Activated T-helper 1 cell treated with anti-CD3 and anti-CD28 coated beads, Interleukin-12 subunit alpha, Interleukin-12 subunit beta, Interleukin-2, Interleukin-4 antibody, amounts not matched to agents 30 ng/mL and 10 ng/mL and 1 ng/mL, durations not matched to agents 14 hours and 24 hours and 36 hours (primary cell): ENCODE measurements at places on chromosomes 13 and 19. TPM values are rescaled to one million over a fixed set of nuclear protein-coding genes. Genes with fewer than 3 reads are reported as not detected.
A peak's percentile ranks its signal among the peaks of the same experiment; 100 is the strongest.

GRCh38 chr19:11872624-11873023 lies 15.0 kb upstream of the ZNF69 start:
- DNase-seq, result no peak

DNA sequence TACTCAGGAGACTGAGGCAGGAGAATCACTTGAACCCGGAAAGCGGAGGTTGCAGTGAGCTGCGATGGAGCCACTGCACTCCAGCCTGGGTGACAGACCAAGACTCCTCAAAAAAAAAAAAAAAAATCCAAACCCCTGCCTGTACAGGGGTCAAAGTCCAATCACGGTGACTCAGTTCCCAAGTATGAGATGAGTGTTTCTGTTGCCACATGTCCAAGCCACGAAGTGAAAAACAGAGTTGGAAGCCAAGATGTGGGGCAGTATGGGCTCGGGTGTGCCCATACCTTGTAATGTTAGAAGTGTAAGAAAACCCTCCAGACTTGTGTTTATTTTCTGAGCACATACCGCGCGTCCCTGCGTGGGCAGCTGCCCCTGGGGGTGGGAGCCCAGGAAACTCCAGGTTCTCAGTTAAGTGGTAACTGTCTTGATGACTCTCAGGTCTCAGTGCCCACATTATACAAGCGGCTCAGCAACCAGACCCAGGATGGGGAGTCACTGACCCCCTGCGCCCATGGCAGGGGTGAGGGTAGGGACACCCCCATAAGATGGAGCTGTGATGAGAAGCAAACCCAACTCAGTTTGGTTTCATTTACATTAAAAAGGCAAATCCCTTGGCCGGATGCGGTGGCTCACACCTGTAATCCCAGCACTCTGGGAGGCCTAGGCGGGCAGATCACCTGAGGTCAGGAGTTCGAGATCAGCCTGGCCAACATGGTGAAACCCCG lies 1.2 kb upstream of the GPX4 start:
- DNase-seq, result peak; percentile 39

CSNK1G2 gene
- 95.2 and 101 TPM in 2 replicates for total RNA-seq

DNA sequence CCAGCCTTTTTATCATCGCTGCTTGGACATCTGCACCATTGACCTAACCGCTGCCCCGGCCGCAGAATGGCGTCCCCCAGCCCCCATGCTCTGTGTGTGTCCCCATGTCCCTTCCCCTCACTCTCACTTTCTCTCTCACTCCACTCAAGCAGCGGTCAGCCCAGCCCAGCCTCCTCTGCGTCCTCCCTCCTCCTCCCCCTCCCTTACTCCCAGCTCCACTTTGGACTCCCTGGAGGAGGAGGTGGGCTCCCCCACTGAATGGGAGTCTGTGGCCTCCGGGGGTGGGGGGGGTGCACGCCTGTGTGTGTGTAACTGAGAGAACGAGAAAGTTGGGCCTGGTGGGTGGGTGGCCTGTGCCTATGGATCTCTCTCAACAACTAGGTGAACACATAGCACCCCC lies 2.2 kb downstream of the MAP2K7 start:
- no peak for DNase-seq

- peak; percentile 22 for DNase-seq
Observed at GRCh38 chr13:102580552-102581169, 16.1 kb upstream of the TPP2 start.

DNA sequence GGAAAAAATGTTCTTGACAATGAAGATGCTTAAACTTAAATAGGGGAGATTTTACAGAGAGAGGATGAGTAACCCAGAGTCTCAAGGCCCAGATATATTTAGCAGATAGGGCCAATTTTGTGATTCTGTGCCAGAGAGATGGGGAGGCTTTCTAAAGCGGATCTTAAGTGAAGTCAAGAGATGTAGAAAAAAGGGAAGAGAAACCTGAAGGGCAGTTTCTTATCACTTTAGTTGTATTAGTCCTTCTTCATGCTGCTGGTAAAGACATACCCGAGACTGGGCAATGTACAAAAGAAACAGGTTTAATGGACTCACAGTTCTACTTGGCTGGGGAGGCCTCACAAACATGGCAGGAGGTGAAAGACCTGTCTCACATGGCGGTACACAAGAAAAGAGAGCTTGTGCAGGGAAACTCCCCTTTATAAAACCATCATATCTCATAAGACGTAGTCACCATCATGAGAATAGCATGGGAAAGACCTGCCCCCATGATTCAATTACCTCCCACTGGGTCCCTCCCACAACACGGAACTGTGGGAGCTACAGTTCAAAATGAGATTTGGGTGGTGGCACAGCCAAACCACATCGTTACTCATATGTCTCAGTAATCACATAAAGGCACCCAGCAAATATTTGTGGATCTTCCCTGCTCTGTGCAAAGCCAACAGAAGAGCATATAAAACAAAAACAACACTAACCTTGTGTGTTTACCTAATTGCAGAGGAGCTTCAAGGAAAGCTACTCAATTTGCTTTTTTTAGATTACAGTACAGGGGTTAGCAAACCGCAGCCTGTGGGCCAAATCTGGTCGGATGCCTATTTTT lies 102.6 kb upstream of the MYCBP2 start:
- DNase-seq, result no peak

GRCh38 chr13:66224663-66225062 lies 1005.5 kb downstream of the PCDH9 start:
- DNase-seq, result no peak

- no peak for DNase-seq
Observed at GRCh38 chr19:42269478-42270345, 660 bp downstream of the CIC start.

DNA sequence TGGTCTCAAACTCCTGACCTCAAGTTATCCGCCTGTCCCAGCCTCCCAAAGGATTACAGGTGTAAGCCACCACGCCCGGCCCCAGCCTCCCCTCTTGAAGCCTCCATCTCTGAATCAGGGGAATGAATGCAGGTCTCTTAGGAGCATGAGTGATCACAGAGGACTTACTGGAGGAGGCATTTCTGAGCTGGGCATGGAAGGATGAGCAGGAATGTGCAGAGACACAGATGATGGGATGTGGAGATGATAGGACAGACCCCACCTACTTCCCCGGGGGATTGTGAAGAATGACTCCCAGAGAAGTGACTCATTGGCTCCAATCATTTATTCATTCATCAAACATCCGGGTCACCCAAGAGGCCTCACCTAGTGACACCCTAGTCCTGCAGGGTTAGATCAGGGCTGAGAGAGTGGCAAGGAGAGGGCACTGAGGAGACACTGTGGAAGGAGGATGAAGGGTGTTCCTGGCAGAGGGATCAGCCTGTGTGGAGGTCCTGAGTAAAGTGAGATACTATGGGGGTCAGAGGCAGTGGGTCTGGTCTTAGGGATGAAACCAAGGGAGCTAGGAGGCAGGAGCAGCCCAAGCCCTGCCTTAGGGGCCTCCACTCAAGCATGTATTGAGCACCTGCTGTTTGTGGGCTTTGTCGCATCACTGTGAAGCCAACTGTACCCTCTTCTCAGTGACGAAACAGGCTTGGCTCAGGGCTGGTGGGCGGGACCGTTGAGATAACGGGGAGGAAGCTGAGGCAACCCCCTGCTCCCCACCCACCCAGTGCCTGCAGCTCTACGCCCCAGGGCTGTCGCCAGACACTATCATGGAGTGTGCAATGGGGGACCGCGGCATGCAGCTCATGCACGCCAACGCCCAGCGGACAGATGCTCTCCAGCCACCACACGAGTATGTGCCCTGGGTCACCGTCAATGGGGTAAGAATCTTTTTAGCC lies 3.0 kb downstream of the IFI30 start:
- DNase-seq, result no peak

YJEFN3 gene
- 13.6 and 15.0 TPM in 2 replicates for total RNA-seq

GRCh38 chr19:41570639-41571112 lies 5.3 kb upstream of the CEACAM21 start:
- DNase-seq, result peak; percentile 76

MEIOSIN gene
- not detected in 2 replicates for total RNA-seq

GRCh38 chr13:25171170-25171516 lies 945 bp downstream of the AMER2 start:
- no peak for DNase-seq

DNA sequence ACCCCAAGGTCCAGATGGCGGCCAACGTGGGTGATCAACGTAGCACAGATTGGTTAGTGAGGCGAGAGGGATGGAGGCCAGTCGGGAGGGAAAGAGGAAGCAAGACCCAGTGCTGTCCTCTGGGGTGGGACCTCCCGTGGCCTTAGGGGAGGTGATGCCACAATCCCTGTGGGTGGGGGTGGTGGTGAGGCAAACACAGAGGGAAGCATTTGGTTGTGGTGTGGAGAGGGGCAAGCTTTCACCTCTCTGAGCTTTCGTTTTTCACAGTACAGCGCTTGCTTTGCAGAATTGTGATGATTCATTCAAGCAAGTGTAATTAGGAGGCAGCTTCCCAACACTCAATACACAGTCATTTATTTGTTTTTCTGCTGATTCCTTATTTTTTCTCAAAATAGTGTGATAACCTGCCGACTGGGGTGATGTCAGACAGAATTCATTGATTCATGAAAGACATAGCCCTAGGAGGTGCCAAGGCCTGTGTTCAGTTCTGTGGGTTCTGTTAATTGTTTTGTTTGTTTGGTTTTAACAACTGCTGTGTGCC lies 2.4 kb downstream of the LENG8 start:
- no peak for DNase-seq

- DNase-seq, result no peak
Observed at GRCh38 chr19:18183529-18183928, 9.5 kb upstream of the MPV17L2 start.

- peak; percentile 62 for DNase-seq
Observed at GRCh38 chr19:53906211-53907192, 2.6 kb upstream of the CACNG7 start.

ELOF1 gene
- 76.7 and 77.6 TPM in 2 replicates for total RNA-seq

DNA sequence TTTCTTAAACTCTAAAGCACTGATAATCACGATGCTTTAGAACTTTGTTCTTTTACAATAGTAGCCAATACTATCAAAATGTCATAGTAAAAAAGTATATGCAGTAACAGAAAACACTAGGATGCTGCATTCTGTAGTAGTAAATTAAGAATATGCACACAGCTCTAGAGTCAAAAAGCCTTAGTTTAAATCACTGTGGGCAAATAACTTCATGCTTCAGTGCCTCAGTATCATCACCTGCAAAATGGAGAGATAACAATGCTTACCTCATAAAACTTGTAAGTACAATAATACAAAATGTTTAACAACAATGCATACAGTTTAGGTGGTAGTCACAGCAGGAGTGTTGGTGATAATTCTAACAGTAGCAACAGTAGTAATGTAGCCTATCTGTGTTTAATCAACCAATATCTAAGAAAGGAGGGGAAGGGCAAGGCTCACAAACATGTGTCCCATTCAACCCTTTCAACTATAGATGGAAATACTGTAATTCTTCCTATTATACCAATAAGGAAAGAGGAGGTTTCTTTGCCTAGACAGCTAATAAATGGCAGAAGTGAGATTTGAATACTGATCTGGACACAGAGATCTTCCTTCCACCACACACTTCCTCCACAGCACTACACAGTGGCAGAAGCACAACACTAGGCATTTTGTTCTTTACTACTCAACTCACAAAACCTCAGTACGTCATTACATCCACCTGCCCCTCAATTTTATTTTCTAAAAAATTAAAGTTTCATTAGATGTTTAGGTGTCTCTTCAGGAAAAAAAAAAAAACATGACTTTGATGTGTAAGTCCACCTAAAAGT lies 4.6 kb downstream of the RBM26 start:
- no peak for DNase-seq

EDDM13 gene
- total RNA-seq, result 0.29 and 0.51 TPM in 2 replicates
